Nucleus accumbens (tissue), 56 donors: ENCODE measurements at places on chromosomes 12 and 14.

- DNase-seq = no peak
Observed at GRCh38 chr12:90106568-90106967, 397.9 kb upstream of the ATP2B1 start.

DNA sequence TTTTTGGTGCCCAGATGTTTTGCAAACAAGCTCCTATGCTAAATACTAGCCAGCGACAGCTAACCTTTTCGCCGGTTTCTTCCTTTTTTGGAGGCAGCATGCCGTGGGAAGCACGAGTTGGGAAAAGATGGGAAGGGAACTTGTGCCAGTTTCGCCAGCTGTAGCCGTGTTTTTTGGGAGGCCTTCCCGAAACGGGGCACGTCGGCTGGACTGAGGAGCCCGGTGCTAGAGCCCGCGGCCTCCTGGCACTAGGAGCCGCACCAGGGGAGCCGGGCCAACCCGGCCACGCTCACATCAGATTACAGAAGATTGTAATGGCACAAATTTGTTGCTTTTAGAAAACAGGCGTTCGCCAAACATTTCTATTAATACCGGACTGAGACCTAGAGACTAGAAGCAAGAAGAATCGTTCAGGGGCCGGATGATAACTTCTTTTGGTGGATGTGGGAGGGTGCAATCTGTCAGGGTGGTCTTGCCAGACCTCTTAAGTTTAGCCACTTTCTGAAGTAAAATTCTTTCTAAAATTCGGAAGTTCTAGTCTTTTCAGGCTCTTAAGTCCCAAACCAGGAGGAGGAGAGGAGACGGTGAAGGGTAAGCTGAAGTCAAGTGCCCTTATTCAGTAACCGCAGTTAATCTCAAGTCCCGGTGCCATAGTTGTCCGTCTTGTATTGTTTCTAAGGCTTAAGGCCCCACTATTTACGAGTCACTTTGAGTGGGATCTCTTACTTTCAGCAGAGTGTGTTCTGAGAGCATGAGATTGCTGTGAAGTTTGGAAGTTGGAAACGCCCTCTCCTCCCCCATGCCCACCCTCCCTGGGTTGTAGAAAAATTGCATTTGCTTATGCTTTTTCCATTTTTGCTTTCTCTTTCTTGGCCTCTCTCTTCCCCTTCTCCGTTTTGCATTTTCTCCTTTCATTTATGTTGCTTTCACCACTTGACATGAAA, 1.3 kb downstream of the RASSF3 start:
- no peak for DNase-seq

GRCh38 chr14:63857466-63858030, 4.7 kb downstream of the SYNE2 start:
- DNase-seq = no peak

DNA sequence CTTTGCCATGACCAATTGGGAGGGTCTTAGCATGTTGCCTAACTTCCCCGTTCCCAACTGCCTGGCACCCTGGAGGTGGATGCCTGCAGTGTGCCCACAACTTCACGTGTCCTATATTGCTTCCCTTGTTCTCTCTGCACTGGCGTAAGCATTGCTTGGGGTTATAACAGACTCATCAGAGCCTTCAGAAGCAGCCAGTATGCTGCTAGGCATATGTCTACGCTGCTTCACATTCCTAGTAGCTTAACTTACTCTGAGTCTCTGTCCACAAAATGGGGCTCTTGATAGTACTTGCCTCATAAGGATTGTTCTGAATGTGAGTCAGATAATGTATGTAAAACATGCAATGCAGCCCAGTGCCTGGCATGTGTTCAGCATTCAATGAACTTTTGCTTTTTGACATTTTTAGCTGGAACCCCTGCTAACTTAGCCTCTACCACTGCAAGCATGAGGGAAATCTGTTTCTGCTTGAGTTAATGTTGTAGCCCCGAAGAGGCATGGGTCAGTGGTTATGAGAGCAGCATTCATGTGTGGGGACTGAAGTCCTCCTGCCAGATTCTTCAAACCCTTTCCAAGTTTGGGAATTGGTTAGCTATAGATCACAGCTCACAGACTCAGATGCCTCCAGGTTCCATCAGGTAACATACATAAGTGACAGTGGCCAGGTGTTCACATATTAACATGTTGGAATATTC, 2.8 kb downstream of the SLC5A8 start:
- DNase-seq = no peak

DNA sequence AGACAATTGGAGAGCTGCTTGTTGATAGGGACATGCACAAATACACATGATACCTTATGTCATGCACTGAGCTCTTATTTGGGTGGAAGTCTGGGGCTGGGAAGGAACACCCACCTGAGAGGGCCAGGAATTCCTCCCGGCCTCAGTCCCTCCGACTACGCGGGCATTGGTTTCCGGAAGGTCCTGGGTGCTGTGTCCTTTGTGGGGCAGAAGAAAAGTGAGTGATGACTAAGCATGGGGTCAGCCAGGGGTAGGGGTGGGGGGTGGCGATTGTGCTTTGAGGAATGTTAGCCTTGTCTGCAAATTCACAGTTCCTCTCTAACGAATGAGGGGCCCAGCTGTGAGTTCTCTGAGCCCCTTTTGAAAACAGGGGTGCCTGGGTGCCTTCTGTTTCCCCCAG, 798 bp downstream of the CELA1 start:
- no peak for DNase-seq

DNA sequence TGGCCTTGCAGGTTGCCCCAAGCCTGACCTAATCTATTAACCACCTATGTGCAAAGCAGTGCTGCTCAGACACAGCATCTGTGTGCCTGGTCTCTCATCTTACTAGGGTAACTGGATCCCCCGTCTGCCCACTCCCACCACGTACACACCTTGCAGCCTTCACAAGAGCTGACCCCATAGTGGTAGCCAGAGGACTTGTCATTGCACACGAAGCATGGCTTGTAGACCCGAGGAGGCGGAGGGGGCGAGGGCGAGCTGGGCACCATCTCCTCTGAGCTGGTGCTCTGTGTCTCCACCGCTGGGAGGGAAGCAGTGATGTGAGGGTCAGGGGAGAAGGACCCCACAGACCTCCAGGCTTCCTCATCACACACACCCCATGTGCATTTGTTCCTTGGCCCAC, 8.4 kb upstream of the ITGB7 start:
- no peak for DNase-seq

GRCh38 chr14:77649326-77649725, 32.9 kb upstream of the SPTLC2 start:
- DNase-seq = no peak

- DNase-seq = no peak
Observed at GRCh38 chr12:32105986-32106516, 596 bp upstream of the BICD1 start.
